ENCODE measurements at places on chromosomes 12 and 14.

- no peak for DNase-seq
Measured at GRCh38 chr12:117583677-117584225, 222.3 kb upstream of the NOS1 start.

DNA sequence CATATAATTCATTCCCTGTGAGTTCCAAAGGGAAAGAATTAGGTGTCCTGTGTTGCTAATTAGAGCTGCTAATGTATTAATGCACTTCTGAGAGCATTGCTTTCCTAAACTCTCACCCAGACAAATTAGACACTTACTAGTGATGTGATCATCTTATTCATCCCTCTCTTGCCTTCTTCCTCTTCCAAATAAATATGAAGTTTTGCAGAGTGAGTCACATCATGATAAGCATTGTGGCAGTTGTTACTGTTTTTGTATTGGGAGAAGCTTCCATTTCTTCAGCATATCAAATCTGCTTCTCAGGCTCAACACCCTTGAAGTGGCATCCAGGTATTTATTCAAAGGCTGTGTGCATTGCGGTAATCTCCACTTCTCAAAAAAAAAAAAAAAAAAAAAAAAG, 37.3 kb upstream of the E2F7 start:
- no peak for DNase-seq

DNA sequence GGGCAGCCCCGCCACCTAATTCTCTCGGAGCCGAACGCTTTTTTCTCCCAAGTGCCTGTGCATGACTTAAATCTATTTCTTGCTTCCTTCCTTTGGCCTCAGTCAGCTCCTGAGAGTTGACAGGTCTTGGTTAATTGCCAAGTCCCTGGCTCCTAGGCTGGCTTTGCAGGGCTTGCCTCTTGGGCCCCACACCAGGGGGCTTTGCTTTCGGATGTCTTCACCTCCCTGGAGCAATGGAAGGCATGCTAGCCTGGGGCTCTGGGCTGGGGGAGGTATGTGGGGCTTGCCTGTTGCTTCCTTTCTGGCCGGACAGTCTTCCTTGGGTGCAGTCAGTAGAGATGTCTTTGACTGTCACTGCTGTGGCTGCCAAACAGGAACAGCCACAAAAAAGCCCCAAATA, 2.2 kb upstream of the KRT80 start:
- DNase-seq: no peak

DNA sequence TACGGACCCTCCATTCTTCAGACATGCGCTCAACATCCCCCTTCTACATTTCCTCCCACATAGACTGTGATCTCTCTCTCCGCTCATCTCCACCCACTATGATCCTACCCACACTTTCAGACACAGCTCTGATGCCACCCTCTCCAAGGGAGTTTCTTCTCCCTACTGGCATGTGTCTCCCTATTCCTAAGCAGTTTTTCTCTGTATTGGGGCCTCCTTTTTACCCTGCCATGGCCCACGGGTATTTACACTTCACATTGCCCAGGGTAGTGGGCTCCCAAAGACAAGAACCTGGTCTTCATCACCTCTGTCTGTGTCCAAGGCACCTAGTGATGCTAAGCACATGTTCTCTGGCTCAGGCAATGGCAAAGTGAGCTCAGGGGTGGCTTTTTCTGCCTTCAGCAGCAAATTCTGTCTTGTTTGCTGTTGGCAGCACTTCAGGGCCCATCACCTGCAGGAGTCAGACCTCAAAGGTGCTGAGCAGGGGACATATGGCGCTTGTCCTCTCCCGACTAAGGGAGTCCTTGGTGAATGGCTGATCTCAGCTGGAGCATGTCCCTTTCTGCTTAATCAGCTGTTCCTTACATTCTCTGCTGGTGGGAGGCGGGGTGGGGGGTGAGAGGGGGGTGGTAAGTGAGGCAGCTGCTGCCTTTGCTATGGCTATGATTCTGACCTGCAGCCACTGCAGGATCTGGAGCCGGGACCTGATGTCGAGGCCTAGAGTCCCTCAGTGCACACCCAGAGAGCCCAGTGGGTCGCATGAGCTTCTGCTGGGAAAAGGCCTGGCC, 256.8 kb downstream of the PCNX1 start:
- no peak for DNase-seq

DNA sequence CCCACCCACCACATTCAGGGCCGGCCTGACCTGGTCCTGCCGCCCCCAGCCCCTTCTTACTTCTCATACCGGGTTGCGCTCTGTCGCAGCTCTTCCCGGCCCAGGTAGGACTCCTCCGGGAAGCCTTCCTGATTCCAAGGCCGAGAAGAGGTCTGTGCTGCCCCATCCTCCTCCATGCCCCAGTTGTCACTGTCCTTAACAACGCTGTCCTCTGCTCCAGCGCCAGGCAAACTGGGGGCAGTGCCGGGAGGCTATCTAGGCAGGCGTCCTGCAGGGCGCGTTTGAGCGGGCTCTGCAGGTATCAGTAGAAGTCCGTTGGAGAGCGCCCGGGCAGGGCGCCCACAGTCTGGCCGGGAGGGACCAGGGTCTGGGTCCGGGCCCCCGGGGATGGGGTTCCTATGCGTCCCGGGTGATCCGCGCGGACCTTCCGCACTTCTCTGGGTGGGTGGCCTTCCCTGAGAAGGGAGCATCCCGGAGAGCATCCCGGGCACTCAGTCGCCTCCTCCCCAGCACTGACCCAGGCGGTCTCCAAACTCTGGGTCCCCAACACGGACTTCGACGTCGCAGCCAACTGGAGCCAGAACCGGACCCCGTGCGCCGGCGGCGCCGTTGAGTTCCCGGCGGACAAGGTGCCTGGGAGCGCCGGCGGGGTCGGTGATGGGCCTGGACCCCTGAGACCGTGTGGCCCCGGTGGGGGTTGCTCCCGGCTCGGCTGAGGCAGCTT, 900 bp downstream of the AMN start:
- no peak for DNase-seq

GRCh38 chr12:40464121-40464520, 228.1 kb upstream of the CNTN1 start:
- no peak for DNase-seq

GRCh38 chr14:88229428-88229827, 93.6 kb downstream of the KCNK10 start:
- DNase-seq: no peak

GRCh38 chr12:52395761-52396434, 10.2 kb downstream of the KRT82 start:
- no peak for DNase-seq

DNA sequence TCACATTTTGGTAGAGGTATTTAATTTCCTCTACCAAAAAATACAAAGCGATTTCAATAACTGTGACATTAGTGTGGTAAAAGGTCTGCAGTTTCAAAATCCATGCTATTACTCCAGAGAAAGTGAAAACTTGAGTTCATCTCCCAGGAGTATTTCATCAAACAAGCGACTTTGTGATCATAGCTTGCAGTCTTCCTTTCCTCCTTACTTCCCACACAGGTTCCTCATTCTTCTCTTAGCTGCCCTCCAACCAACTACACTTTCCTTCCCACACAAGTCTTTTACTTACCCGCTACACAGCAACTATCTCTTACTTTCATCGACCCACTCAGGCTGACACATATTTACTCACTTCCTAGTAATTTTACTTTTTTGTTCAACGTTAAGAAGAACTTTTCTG, 413.4 kb upstream of the USP15 start:
- no peak for DNase-seq

DNA sequence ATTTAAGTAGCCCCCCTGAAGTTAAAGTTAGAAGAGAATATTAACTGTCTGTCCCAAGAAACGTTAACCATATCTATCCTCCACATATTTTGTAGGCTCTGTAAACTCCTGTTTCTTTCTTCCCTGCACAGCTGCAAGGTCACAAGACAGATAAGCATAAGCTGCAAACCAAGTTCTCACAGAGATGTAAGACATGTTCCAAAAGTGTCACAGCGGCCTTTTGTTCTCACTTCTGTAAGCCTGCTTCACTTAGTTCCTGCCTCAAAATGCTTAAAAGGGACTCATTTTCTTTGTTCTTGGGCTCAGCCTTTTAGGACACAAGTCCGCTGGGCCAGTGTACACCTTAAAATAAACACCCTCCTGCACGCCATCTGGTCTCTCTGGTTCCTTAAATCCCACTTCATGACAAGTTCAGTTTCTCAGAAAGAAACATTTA, 3.2 kb downstream of the RNASE1 start:
- no peak for DNase-seq

DNA sequence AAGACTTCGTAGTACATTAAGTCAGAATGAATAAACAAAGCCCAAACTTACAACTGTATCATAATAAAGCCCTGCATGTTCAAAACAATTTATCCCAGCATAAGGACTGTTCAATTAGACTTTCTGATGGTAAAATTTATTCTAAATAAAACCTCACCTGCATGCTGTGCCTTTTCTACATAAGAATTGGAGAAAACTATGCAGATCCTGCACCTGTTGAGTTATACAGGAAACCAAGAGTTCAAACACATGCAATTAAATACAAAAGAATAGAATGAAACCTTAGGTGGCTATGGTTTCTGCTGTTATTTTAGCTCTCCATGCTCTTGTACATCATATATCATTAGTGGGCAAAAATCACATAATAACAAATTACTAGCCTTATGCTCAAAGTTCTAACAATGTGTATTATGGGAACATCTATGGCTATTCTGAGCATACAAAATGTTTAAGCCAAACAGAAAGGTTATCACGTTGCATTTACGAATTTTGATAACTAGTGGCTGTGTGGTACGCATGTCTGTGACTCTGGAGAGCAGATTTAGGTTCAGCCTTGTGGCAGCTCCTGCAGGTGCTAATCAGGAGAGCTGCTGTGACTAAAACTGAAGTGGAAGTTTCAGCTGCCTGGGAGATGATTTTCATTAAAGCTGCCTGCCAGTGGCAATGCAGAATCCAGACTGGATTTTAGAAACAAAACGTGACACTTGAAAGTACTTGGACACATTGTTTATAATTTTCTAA, 36.1 kb upstream of the LRFN5 start:
- no peak for DNase-seq

GRCh38 chr12:65536876-65537681, 258.6 kb downstream of the MSRB3 start:
- DNase-seq: no peak

DNA sequence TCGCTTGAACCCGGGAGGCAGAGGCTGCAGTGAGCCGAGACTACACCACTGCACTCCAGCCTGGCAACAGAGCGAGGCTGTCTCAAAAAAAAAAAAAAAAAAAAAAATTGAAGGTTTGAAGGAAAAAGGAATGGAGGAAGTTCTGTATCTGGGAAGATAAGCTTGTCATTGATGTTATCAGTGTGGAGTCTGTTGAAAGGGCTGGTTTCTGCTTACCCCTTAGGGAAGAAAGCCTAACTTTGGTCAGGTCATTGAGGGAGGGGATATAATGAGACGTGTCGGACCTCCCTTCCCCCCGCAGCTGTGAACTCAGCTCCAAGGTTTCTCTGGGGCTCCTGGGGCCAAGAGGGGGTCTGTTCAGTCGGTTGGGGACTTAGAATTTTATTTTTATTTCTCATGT, 16.4 kb downstream of the DAO start:
- no peak for DNase-seq

GRCh38 chr12:123971449-123971769, 1.2 kb downstream of the CCDC92 start:
- DNase-seq: no peak

DNA sequence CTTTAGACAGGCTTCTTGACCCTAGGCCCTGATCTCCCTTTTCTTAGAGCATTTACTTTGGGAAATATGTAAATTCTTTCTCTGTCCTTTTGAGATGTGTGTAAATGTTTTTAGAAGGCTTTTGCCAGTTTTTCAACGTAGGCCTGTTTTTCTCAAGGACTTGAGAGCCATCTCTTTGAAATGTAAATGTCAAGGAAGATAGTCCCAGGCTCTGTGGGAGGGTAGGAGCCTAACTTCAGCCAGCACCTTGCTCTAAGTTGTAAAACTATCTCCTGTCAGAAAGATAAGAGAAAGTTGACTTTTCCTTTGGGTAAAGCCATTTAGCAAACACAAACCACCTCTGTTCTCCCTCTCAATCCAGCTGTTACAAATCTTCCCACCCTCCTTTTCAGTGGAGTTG, 219.8 kb downstream of the RPS29 start:
- DNase-seq: no peak

DNA sequence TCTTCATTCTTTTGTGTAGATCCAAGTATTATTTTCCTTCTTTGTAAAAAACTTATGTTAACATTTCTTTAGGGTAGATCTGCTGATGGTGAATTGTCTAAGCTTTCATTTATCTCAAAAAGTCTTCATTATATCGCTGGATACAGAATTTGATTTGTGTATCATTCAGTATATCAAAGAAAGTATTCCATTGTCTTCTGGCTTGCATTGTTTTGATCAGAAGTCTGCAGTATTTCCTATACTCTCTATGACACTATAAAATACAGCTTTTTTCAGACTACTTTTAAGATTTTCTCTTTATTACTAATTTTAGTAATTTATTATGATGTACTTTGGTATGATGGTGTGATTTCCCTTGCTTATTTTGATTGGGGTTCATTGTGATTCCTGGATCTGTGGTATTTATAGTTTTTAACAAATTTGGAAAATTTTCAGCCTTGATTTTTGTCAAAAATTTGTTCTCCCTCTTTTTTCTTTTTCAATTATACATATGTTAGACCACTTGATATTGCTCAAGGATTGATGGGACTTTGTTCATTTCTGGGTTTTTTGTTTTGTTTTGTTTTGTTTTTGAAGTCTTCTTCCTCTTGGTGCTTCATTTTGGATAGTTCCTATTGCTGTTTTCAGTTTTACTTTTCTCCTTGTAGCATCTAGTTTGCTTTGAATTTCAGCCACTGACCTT, 176.5 kb downstream of the ZFP36L1 start:
- DNase-seq: no peak

DNA sequence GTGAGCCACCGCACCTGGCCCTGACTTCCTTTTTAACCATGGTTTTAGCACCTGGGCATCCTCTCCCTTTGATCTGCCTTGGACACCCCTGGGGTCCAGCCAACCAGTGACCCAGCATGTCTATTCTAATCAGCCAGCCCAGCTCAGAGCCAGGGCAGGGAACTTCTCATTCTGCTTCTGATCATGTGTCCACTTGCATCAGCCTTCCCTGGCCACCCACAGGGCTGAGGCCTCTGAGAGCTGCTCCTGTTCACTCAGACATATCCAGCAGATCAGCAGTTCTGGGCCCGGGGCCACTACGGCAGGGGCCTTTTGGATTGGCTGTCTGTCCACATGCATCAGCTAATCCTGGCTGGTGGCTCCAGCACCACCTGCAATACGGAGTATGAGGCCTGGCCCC, 117.9 kb upstream of the MAP1LC3B2 start:
- no peak for DNase-seq

DNA sequence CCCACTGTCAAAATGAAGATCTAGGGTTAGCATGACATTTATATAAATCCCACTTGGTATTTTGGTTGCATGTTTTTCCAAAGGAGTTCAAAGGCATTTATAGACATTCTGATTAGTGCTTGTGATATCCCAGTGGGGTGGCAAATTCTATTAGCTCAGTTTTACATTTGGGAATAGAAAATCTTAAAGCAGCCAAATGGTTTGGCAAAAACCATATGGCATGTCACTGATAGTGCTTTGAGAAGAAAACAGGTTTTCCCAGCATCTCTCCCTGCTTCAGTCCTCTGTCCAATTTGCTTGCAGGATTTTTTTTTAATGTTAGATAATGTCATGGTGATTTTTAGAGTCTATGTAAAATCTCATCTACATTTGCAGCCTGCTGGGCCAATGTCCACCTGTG, 225.1 kb upstream of the DIO3 start:
- no peak for DNase-seq
